CMK (cell line): ENCODE measurements at places on chromosomes 7 and 10.

DNA sequence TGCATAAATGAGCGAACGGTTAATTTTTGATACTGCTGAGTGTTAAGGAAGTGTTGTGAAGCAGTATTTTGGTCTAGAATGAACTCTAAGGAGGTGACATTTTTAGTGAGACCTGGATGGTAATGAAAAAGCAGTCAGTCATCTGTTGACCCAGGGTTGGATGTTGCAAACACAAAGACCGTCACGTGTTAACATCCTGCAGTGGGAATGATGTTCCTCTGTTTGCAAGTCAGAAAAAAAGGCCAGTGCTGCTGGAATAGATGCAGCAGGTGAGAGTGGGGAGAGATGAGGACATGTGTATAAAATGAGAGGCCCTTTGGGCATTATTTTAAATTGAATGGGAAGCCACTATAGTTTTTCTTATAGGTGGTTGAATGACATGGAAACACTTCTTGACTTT lies 39.3 kb downstream of the INSYN2A start:
- no peak for DNase-seq

DNA sequence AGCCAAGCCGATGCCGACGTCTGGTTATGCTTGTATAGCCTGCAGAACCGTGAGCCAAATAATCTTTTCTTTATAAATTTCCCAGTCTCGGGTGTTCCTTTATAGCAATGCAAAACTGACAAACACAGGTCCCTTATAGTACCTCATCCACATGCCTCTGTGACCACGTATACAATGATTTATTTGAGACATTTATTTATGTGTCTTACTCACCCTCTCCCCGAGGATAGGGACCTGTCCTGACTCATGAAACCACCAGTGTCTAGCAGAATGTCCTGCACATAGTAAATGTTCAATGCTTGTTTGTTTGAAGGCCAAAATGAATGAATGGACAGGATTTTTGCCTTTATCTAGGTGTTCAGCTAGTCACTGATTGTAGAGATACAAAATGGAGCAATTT lies 147.9 kb upstream of the FZD8 start:
- no peak for DNase-seq

DNA sequence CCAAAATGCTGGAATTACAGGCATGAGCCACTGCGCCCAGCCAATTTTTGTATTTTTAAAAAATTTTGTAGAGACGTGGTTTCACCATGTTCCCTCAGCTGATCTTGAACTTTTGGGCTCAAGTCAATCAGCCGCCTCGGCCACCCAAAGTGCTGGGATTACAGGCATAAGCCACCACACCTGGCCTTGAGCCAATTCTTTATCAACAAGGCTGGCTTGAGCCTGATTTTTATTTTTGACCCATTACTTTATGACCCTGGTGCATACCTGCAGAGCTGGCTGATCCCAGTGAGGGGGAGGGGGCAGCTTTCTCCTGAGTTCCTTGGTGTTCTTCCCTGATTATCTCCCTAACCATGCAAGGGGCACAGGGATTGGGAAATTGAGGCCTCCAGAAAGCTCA lies 15.8 kb upstream of the CPA1 start:
- DNase-seq = no peak

- DNase-seq = no peak
Measured at GRCh38 chr7:66333443-66333842, 128.3 kb downstream of the TPST1 start.

GRCh38 chr7:132317701-132318351 lies 258.4 kb downstream of the PLXNA4 start:
- DNase-seq = no peak

DNA sequence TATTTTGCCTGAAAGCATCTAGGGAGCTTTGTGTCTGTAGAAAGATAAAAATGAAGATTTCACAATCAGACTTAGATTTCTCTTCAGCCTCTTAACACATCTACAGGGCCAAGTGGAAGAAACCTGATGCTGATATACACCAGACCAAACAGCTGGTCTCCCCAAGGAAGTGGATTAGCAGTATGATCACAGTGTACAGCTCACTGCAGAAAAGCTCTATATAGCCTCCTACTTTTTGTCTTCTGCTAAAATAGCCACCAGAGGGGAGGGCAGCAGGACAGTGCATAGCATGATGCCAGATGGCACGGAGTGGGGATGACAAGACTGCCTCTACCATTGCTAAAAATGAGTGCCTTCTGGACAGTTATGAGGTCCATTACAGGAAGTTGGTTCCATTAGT lies 16.0 kb downstream of the FAM13C start:
- DNase-seq = no peak

DNA sequence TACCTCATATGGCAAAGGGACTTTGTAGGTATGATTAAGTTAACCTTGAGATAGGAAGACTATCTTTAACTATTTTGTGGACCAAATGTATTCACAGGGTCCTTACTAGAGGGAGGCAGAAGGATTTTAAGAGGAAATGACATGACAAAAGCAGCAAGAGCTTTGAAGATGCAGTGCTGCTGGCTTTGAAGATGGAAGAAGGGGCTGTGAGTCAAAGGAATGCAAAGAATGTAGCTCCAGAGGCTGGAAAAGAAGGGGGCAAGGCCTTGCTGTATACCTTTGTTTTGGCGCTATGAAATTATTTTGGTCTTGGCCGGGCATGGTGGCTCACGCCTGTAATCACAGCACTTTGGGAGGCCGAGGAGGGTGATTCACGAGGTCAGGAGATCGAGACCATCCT lies 3.2 kb upstream of the NRBF2 start:
- DNase-seq = no peak

DNA sequence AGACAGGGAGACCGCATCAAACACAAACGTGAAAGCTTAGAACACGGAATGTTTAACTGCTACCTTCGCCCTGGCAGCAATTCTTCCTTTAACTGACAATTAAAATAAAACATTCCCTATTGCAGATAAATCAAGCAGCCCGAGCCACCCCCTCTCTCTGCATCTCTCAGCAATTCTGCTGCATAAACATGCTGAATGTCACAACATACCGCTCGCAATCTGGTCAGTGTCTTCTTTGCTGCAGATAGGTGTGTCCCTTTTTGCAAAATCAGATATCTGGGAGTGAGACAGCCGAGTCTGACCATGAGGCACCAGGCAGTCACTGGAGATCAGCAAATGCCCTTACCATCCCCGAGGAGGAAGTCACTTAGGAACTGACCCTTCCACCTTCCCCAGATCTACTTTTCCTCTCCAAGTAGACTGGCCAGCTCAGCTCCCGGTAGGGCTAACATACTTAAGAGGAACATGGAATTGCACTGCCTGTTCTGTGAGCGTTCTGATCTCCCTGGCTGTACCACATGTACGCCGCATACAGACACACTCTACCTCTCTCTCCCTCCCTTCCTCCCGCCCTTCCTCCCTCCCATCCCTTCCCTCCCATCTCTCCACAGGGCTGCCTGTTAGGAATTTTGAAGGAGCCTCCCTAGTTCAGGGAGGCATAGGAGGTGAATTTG lies at the start of gene FRMD4A:
Gene FRMD4A, minus strand, starts transcription at position 537 of the 674 bp plus-strand sequence.
- DNase-seq = no peak

- no peak for DNase-seq
Measured at GRCh38 chr7:148288592-148289151, 301.9 kb upstream of the C7orf33 start.

GRCh38 chr7:70569335-70569819 lies 562.6 kb upstream of the GALNT17 start:
- DNase-seq = no peak

GRCh38 chr10:5570007-5570655 lies 45.4 kb downstream of the CALML3 start:
- DNase-seq = no peak

GRCh38 chr10:74199315-74199714 lies 48.3 kb downstream of the ADK start:
- DNase-seq = no peak

DNA sequence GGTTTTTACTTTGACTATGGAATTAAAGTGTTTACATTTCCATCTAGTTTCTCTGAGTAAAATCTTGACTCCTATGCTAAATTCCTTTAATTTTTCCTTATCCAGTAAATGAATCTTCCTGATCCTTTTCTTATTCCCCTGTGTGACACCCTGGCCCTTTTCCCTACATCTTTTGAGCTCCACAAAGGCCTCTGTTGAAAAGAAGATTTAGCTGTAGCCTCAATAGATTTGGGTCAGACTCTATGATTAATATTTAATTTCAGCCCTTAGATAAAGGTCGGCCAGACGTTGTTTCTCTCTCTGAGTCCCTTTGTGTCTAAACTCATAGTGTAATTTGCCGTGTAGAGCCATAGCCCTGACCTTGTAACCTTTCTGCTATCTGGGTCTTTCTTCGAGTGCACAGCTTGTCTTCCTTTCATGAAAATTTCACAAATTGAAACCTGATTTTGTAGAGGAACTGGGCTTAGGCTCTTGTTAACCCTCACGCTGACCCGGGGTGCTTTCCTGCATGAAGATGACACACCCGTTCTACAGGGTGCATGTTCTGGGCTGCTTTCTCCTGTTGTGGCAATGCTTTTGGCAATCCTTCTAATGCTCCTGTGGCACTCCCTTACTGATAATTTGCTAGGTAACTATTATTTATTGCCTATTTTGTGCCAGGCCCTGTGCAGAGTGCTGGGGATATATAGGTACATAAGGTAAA lies 21.2 kb downstream of the LSMEM1 start:
- DNase-seq = no peak

GRCh38 chr10:92799568-92799967 lies 48.8 kb upstream of the EXOC6 start:
- DNase-seq = no peak

DNA sequence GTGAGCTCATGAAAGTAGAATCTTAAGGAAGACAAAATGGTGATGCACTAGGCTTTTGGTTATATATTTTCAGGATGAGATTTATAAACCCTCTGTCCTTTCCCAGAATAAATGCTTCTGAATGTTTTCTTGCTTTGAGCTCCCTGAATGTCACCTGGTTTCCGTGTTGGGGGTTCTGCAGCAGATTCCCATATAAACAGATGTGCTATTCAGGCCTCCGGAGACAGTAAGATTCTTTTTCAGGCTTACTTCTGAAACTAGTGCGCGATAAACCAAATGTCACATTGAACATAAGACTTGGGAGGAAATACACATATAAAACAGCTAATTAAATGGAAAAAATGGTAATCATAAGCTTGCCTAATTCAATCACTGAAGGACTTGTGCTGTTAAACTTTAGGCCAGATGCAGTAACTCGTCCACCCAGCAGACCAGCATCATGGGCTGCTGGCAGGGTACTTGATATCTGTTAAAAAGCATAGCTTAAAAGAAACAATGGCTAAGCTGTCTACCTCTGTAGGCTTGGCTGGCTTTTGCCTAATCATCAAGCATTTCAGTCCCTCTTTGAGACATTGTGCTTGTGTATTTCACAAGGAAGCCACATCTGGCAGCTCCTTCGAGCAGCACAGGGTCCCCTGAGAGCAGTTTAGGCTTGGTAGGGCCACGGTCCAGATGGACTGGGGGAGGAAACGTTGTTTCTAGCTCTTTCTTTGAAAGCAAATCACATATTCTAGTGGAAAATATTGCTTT lies 281.2 kb upstream of the KIAA1217 start:
- no peak for DNase-seq

DNA sequence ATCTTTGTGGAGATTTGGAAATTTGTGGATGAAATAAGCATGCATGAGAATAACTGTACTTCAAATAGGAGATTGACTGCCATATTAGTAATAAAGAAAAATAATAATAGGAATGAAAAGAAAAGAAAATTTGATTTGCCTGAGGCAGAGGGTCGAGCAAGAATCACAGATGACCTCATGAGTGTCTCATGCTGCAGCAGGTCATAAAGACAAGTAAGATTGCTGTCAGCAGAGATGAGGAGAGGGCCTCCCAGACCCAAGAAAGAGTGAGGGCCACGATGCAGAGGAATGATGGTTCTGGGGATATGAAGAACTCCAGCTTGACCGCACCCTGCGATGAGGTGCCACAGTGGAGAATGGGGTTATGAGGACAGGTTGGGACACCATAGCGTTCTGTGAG lies 39.2 kb downstream of the TOMM7 start:
- DNase-seq = no peak

- no peak for DNase-seq
Measured at GRCh38 chr7:130349911-130350782, 5.5 kb downstream of the CPA5 start.

- peak; percentile 37 for DNase-seq
Measured at GRCh38 chr10:34203966-34204630, 611.0 kb downstream of the PARD3 start.

GRCh38 chr7:134618756-134619530 lies 27.7 kb upstream of the BPGM start:
- DNase-seq = no peak

DNA sequence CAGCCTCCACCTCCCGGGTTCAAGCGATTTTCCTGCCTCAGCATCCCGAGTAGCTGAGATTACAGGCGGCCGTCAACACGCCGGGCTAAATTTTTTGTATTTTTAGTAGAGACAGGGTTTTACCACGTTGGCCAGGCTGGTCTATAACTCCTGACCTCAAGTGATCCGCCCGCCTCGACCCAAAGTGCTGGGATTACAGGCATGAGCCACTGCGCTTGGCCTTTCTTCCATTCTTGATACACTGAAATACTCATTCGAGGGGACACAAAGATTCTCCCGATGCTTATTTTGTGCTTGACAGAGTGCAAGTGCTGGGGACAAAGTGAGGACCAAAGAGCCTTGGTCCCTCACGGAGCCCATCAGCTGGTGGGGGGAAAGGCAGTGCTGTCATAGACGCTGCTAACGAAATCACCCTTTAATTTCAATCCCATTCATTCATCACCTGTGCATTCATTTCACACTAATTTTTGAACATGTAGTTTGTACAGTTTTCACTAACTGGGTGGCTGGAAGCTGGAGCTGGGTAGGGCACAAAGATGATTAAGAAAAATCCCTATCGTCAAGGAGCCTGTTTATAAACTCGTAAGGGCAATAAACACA lies 621 bp upstream of the FAM133B start:
- DNase-seq = no peak

DNA sequence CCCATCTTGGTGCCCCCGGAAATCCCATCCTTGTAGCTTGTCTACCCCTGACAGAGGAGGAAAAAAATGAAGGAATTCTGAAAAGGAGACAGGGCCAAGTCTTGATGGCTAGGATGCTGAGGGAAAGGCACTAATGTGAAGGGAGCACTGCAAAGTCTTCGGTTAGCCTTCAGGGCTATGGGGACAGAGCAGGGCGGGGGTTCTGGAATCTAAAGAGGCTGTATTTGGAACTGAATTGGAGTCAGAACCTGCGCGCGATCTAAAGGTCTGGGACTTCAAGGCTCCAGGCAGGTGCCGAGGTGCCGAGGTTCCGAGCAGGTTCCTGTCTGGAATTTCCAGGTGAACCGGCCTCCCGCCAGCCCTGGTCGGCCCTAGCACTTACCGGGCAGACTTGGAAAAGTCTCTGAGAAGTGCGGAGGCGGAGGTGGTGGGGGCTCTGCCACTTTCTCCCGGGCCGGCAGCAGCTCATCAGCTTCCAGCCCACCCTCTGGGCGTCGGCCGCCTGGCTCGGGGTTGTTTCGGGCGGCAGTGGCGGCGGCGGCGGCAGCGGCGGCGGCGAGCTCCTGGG lies 781 bp downstream of the GBX1 start:
- no peak for DNase-seq

GRCh38 chr10:109412353-109412752 lies 511.0 kb downstream of the XPNPEP1 start:
- DNase-seq = no peak

GRCh38 chr7:142556740-142557139 lies 192.5 kb upstream of the PRSS1 start:
- DNase-seq = no peak
